ENCODE measurements at places on chromosomes 3 and 15.
A peak's percentile ranks its signal among the peaks of the same experiment; 100 is the strongest.

- H3K27ac ChIP-seq: peak overlapping the region; percentile 12
- DNase-seq: peak; percentile 82
- H3K27me3 ChIP-seq: no peaks in the 10 kb centered on the region
- H3K4me1 ChIP-seq: peaks cover 6% of the 10 kb centered on the region
- H3K4me3 ChIP-seq: no peak overlapping the region
Observed at GRCh38 chr3:112379020-112379690, 46.2 kb downstream of the CD200 start.

DNA sequence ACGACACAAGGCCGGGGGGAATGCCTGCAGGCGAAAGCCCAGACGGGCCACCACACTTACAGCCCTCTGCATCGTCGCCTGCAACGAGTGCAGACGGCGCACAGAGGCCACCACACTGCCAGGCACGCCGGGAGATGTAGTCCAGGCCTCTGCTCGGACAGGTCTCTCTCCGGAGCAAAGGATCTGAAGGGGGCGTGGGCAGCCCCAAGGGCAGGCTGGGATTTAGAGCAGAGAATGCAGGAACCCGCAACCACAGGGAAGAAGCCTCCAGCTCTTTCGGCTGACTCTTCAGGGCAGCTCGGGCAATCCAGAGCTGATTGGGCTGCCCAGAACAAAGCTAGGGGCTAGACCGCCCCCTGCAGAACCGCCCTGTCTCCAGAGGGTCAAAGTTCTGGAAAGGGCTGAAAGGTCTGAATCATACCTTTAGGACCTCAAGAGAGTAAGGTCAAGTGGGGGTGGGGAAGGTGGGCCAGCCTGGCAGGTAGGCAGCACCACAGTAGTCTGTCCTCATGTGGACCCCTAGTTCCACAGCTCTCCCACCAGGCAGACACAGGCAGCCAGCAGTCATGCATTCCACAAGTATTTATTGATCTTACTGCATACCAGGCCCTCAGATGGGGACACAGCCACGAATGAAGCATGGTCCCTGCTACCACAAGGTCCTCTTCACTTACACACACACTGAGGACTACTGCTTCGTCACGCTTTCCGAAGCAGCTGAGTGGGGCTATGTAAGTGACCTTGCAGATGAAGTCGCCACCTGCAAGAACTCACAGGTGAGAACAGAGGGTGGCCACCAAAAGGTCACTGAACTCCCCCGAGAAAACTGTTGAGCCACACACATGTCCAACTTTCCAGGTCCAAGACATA, at the start of gene AMT:
Gene AMT (minus strand): TSS at position 95 of the 870 bp plus-strand sequence. CDS start 23 bp downstream, at position 72.
- peak within 1 kb of the TSS; percentile 23 for H3K4me3 ChIP-seq
- DNase-seq: peak; percentile 72
- H3K27me3 ChIP-seq: no peaks in the 10 kb centered on the region
- H3K27ac ChIP-seq: peak within 1 kb of the TSS; percentile 13

DNA sequence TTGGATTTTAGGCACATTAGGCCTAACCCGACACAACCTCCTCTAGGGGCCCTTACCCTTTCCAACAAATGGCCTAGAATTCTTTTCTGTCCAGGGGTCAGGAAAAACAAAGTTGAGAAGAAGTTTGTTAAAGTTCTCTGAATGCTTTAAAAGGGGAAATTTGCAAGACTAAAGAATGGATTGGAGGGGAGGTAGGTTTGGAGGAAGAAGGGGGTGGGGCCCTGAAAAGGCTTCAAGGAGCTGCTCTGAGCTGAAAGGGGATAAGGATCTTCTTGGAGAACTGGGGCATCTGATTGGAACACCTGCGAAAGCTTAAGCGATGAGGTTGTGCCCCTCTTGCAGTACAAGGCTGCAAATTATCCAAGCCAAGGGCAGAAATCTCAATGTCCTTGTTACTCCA, 3.9 kb upstream of the SENP2 start:
- peaks cover 2% of the 10 kb centered on the region for H3K4me1 ChIP-seq
- H3K27ac ChIP-seq: no peak overlapping the region
- H3K27me3 ChIP-seq: no peaks in the 10 kb centered on the region
- H3K36me3 ChIP-seq: no peaks in the 10 kb centered on the region
- DNase-seq: no peak

DNA sequence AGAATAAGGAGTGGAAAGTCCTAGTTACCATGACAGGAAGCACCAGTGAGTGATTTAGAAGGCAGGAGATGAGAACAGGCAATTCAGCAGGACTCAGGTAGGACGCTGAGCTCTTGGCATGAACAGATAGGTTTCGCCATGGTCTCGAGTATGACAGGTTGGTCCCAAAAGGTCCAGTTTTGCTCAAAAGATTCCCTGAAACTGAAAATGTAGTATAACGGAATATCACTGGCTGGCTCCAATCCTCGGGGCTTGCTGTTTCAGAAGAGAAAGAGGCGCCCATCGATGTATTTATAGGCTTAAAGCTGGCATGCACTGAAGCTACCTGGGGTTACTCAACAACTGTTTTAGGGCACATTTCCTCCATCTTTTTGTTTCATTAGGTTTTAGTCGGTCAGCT, 59.2 kb downstream of the SRGAP3 start:
- H3K27ac ChIP-seq: no peak overlapping the region
- H3K4me1 ChIP-seq: peaks cover 2% of the 10 kb centered on the region
- H3K4me3 ChIP-seq: no peak overlapping the region
- no peak for DNase-seq

DNA sequence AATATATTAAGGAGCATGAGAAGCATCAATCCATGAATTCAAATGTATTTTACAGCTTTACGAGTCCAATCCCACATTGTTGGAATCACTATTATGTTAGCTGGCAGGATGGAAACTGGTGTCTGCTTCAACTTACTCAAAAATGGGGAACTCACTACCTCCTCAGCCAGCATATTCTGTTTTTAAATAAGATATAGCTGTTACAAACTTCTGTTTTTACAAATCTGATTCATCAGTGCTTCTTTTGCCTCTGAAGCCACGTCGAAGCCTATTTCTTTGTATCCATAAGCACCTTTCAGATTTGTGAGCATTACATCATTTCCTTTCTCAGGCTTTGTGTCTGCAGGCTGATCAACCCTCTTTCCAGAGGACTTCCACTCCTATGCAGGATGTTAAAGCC, 105.9 kb downstream of the TPRG1 start:
- H3K4me1 ChIP-seq: peaks cover 2% of the 10 kb centered on the region
- no peak overlapping the region for H3K27ac ChIP-seq
- no peak for DNase-seq
- H3K27me3 ChIP-seq: no peaks in the 10 kb centered on the region
- H3K36me3 ChIP-seq: no peaks in the 10 kb centered on the region
- no peak overlapping the region for H3K4me3 ChIP-seq

GRCh38 chr3:78238811-78239210, 1198.9 kb downstream of the ROBO2 start:
- H3K27me3 ChIP-seq: no peaks in the 10 kb centered on the region
- no peaks in the 10 kb centered on the region for H3K36me3 ChIP-seq
- H3K4me1 ChIP-seq: no peaks in the 10 kb centered on the region

- no peaks in the 10 kb centered on the region for H3K4me1 ChIP-seq
- no peak for DNase-seq
- H3K27ac ChIP-seq: no peak overlapping the region
- H3K4me3 ChIP-seq: no peak overlapping the region
- H3K36me3 ChIP-seq: no peaks in the 10 kb centered on the region
- no peaks in the 10 kb centered on the region for H3K27me3 ChIP-seq
Observed at GRCh38 chr15:41169781-41170180, 53.7 kb upstream of the INO80 start.

GRCh38 chr15:98442901-98443300, 205.4 kb upstream of the IGF1R start:
- H3K27ac ChIP-seq: no peak overlapping the region
- DNase-seq: no peak
- no peaks in the 10 kb centered on the region for H3K4me1 ChIP-seq
- peaks cover 13% of the 10 kb centered on the region for H3K27me3 ChIP-seq
- no peaks in the 10 kb centered on the region for H3K36me3 ChIP-seq
- H3K4me3 ChIP-seq: no peak overlapping the region

GRCh38 chr15:56683908-56684307, 49.4 kb downstream of the ZNF280D start:
- H3K36me3 ChIP-seq: peaks cover 34% of the 10 kb centered on the region
- no peaks in the 10 kb centered on the region for H3K27me3 ChIP-seq
- no peaks in the 10 kb centered on the region for H3K4me1 ChIP-seq
- no peak overlapping the region for H3K4me3 ChIP-seq

DNA sequence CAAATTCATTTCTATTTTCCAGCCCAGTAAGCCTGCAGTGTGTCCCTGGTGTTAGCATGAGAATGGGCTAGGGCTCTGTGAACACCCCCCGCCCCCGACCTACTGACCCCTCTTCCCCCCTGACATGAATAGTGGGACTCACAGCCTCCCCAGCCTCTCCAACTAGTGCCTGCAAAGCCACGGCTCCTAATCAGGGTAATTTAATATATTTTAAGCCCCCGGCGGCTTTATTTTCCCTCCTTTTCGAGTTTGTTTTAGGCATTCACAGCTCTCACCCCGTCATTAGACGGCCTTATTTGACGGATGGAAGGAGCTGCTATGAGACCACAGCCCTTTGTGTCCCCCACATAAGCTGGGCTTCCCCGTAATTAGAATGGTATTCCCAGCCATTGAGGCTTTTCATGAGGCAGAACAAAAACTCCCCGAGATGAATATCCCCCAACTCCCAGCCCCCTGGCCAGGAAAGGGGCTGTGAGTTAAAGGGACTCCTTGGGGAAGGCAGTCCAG, 78.3 kb upstream of the POLG start:
- H3K4me1 ChIP-seq: peaks cover 6% of the 10 kb centered on the region
- no peak overlapping the region for H3K4me3 ChIP-seq
- H3K27ac ChIP-seq: no peak overlapping the region
- peaks cover 97% of the 10 kb centered on the region for H3K27me3 ChIP-seq
- no peaks in the 10 kb centered on the region for H3K36me3 ChIP-seq
- no peak for DNase-seq

GRCh38 chr3:178059836-178060235, 476.4 kb upstream of the KCNMB2 start:
- peak overlapping the region; percentile 67 for H3K27ac ChIP-seq
- peaks cover 2% of the 10 kb centered on the region for H3K4me1 ChIP-seq
- peak; percentile 63 for DNase-seq
- no peaks in the 10 kb centered on the region for H3K27me3 ChIP-seq

- H3K27me3 ChIP-seq: no peaks in the 10 kb centered on the region
- DNase-seq: peak; percentile 73
- no peaks in the 10 kb centered on the region for H3K36me3 ChIP-seq
- H3K4me3 ChIP-seq: no peak overlapping the region
- H3K27ac ChIP-seq: no peak overlapping the region
Observed at GRCh38 chr15:73081321-73081958, 29.2 kb downstream of the NEO1 start.

DNA sequence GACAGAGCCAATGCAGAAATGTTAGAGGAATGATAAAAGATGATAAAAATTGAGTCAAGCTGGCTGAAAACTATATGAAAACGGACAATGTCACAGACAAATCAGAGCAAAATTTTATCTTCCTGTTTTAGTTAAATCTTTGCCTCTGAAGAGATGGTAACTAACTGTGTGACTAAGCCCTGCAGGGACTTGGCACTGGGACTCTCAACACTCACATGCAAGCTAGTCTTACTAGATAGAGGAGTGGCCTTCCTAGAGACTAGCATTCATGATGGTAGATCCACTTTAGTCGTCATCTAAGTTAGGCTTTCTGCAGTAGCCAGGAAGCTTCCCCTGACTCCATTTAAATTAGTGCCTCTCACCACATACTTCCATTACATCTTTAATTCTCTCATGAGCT, 4.1 kb downstream of the CCDC191 start:
- H3K4me3 ChIP-seq: no peak overlapping the region
- no peaks in the 10 kb centered on the region for H3K4me1 ChIP-seq
- no peak for DNase-seq
- H3K27ac ChIP-seq: no peak overlapping the region
- no peaks in the 10 kb centered on the region for H3K27me3 ChIP-seq

- no peaks in the 10 kb centered on the region for H3K27me3 ChIP-seq
- DNase-seq: no peak
- H3K27ac ChIP-seq: no peak overlapping the region
Observed at GRCh38 chr3:49996016-49996415, 56.1 kb downstream of the RBM6 start.

DNA sequence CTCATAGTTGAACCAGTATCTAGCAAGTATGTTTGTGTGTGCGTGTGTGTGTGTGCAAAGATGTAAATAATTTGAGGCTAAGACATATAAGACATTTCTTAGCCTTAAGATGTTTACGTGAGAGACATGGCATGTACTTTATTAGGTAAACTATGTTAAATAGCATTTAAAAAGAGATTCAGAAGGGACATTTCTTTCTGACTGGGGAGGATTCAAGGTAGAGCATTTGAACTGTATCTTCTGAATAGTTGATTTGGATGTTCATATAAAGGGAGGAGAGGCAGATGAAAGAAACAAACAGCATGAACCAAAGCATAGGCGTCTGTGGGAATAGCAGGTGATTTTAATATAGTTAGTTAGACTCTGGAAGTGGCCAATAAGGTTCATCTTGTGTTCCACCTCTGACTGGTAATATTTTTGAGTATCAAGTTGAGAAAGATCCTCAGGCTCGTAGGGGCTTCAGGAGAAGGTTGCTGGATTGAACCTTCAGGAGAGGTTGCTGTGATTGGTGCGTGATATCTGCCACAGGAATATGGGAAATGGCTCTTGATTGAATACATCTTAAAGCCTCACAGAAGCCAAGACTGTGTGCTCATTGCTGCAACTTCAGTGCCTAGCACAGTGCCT, 12.6 kb downstream of the NFKBIZ start:
- peak overlapping the region; percentile 70 for H3K27ac ChIP-seq
- no peak overlapping the region for H3K4me3 ChIP-seq
- peaks cover 53% of the 10 kb centered on the region for H3K36me3 ChIP-seq
- peaks cover 6% of the 10 kb centered on the region for H3K4me1 ChIP-seq
- no peaks in the 10 kb centered on the region for H3K27me3 ChIP-seq
- peak; percentile 66 for DNase-seq

Data from mesenchymal stem cell (in vitro differentiated cells and primary cell).